Non-pigmented ciliary epithelial cell (primary cell): ENCODE measurements at places on chromosomes 2 and 18.

- DNase-seq = no peak
Measured at GRCh38 chr2:239293775-239294430, 106.9 kb downstream of the HDAC4 start.

DNA sequence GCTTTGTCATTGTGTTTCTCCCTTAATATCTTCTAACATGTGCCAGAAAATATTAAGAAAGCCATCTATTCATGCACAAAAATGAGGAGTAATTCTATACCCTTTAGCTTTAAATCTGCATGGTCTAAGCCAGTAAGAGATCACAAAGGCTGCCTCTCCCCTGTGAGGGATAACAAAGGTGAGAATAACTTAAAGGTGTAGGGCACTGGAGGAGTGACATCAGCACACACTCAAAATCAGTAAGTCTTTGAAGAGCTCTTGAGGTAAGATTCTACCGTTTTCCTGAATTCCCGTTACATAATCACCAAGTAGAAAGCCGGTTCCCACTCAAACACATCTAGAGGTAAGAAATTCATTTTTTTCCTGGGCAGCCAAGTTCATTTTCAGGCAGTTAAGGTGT lies 123.9 kb upstream of the SULT1C3 start:
- DNase-seq = no peak

- DNase-seq = no peak
Measured at GRCh38 chr2:234047361-234047760, 3.1 kb upstream of the SPP2 start.

GRCh38 chr2:71925268-71926088 lies 222.2 kb downstream of the CYP26B1 start:
- DNase-seq = no peak

GRCh38 chr2:164947281-164947680 lies 8.0 kb downstream of the SLC38A11 start:
- no peak for DNase-seq

- DNase-seq = no peak
Measured at GRCh38 chr2:11585071-11585470, 51.2 kb downstream of the GREB1 start.

- DNase-seq = no peak
Measured at GRCh38 chr2:126874961-126875360, 23.7 kb upstream of the TEX51 start.

GRCh38 chr2:239746559-239747246 lies 278.4 kb downstream of the NDUFA10 start:
- no peak for DNase-seq

DNA sequence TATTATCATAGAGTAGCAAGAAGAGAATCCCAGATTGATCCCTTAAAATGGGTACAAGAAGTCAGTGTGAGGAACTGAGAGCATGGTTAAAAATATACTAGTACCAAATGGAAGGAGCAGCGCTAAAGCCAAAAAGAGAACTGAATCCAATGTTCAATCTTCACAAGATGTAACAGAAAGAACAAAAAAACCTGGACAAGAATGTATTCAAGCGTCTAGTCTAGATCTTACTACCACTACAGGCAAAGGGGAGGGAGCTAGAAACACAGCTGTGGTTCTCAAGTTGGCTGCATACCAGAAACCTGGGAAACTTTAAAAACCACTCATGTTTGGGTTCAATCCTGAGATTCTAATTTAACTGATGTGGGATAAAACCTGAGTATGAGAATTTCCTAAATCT lies 57.5 kb downstream of the PIAS2 start:
- DNase-seq = no peak

- no peak for DNase-seq
Measured at GRCh38 chr18:63182310-63182772, 137.2 kb downstream of the BCL2 start.

GRCh38 chr2:159032580-159032979 lies 64.1 kb downstream of the TANC1 start:
- no peak for DNase-seq

DNA sequence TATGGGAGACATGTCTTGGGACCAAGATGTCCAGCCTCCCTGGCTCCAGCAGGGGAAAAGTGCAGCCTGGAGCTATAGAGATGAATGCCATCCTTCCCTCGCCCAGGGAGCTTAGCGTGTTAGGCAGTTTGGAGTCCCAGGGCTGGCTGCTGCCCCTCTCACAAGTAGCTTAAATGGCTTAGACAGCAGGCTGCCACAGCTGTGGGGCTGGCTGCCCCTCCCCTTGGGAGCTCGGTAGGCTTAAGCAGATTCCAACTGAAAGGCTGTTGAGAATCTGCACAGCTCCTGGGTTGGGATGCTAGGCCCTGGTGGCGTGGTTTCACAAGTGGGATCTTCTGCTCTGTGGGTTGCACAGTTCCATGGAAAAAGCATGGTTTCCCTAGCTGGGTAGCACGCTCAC lies 940.5 kb upstream of the DDX18 start:
- no peak for DNase-seq

- DNase-seq = no peak
Measured at GRCh38 chr18:72940986-72941385, 73.2 kb upstream of the NETO1 start.

- DNase-seq = no peak
Measured at GRCh38 chr2:191151331-191151730, 537 bp upstream of the STAT4 start.

- no peak for DNase-seq
Measured at GRCh38 chr2:69309351-69310110, 77.5 kb downstream of the GFPT1 start.

DNA sequence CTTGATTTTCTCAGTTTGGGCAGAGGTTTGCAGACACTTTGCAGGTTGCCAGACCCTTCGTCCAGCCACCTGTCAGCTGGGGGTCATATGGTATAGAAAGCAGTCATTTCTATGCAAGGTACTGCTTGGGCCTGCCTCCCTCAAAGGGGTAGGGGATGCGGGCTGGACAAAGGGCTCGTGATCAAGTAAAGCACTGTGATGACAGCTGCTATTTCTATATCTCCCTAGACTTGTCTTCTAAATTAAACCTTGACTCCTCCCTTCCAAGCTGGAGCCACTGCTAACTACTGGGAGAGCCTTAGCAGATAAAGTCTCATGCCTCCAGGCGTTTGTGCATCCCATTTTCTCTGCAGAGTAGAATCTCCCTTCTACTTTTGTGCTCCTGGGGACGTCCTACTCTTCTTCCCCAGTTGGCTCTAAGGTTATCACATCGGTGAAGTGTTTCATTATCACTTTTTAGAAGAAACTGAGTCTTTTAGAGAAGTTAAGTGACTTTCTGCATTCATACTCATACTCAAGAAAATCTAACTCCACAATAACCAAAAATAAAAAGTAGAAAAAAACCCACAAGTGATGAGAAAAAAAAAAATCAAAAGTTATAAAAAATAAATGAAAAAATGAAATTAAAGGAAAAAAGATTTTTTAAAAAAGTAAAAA lies 710 bp upstream of the XRCC5 start:
- DNase-seq = no peak

DNA sequence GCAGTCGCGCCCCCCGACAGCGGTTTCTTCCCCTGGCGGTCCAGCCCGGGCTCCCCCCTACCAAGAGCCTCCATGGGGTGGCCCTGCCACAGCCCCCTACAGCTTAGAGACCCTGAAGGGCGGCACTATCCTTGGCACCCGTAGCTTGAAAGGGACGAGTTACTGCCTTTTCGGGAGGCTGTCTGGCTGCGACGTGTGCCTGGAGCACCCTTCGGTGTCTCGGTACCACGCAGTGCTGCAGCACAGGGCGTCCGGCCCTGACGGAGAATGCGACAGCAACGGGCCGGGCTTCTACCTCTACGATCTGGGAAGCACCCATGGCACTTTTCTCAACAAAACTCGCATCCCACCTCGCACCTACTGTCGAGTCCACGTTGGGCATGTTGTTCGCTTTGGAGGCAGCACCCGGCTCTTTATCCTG lies 475 bp downstream of the SLC4A1AP start:
- no peak for DNase-seq

DNA sequence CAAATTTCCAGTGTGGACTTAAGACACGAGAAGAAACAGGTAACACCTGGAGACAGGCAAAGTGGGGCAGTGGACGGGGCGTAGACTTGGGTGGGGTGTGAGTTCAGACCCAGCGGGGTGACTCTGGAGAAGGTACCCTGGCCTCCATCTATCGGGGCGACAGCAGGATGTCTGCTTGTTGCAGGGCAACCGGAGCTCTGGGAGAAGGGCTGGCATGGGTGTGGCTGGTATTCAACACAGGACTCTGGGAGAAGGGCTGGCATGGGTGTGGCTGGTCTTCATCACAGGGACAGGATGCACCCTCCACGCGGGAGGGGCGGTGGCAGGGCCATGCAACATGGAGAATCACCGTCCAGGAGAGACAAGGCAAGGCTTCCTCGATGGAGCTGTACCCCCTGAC lies 198.5 kb downstream of the HDAC4 start:
- DNase-seq = no peak

DNA sequence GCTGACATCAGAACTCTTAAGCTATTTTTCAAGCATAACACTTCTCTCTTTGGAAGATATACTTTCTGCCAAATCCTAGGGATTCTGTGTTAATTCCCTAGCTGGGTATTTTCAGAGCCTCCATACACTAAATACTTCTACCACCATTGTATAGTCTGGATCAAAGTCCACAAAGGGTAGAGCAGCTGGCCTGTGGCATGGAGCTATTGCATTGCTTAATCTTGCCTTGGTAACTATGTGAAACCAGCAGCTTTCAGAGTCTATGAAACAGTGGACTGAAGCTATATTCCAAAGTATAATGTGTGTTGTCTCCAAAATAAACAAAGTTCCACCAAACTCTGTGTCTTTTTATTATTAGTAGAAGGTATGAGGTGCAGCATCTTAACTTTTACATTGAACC lies 296.9 kb upstream of the CDH19 start:
- DNase-seq = no peak

DNA sequence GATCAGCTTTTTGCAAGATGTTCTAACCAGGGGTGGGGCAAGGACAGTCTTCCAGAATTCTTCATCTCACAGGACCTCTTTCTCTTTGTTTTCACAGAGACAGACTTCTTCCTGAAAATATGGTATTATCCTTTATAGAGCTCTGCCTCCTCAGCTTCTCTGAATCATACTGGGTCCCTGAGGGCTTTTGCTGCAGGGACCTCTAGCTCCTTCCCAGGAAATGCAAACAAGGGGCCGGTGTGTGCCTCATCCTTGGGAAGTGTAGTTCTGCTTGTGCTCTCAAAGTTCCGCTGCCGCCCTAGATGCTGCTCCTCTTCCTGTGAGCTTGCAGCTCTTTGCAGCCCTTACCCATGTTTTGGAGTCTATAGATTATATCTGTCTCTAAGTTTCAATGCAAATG lies 99.5 kb upstream of the NPAS2 start:
- DNase-seq = no peak

DNA sequence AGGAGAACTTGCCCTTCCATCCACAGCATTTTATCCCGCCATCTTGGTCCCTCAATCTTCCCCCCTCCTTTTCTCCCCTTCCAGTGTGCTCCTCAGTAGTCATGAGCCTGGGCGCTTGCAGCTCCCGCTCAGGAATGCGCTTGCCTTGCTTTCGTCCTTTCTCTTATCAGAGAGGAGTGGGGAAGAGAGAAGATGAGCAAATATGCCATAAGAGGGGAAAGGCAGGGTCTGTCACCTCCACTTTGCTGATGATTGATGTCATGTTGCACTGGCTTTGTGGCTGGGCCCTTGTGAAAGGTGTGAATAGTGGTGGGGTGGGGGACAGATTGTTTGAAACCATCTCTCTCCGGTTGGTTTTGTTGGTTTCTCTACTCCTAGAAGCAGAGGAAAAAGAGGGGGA lies 569.3 kb downstream of the TNS1 start:
- DNase-seq = no peak

DNA sequence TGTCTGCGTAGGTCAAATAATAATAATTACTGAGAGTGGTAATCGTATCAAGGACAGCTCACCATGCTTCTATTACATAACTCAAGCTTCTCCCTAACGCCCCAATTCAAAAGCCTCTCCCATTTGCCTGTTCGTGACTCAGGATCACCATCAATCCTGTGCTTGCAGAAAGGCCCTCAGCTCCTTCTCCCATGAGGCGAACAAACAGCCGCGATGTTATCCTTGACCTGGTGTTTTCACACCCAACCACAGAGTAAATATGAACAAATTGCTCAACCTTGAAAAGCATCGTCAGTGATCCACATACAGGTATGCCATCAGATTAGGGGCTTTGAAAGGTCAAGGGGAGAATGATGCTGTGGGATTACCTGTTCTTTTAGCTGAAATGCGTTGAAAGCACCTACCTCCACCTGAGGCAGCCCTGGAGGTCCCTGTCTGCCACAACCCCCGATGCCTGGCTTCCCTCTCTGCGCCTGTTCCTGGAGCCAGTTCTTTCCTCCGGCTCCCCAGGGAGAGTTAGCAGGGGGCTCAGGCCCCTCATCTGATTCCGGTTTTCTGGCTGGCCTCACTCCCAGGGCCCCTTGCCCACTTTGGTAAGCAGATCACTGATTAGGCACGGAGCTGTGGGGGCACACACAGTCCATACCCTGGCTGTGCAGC lies 39.1 kb upstream of the ODC1 start:
- no peak for DNase-seq

GRCh38 chr18:34730774-34731173 lies 20.7 kb downstream of the DTNA start:
- no peak for DNase-seq

DNA sequence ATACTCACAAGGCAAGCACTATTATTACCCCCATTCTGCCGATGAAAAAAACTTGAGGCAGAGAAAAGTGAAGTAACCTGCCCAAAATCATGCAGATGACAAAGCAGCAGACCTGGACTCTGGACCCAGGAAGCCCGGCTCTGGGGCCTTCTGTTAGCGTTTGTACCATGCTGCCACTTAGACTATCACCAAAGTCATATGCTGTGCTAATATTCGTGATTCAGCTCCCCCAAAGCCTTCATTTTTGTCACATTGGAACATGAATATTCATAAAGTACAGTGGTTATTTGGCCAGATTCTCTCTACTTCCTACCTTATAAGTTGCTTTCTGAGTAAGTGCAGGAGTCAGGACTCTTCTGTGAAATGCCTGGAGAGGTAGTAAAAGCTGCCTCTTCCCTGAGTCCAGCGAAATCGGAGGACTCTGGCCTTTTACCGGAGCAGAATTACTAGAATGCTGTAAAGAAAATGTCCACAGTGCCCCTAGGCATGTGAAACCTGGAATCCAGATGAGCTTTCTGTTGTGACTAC lies 86.7 kb downstream of the FTCDNL1 start:
- DNase-seq = no peak
